Mesothelial cell of epicardium (in vitro differentiated cells): ENCODE measurements at places on chromosomes 13 and 19. TPM values are rescaled to one million over a fixed set of nuclear protein-coding genes. Genes with fewer than 3 reads are reported as not detected.

DNA sequence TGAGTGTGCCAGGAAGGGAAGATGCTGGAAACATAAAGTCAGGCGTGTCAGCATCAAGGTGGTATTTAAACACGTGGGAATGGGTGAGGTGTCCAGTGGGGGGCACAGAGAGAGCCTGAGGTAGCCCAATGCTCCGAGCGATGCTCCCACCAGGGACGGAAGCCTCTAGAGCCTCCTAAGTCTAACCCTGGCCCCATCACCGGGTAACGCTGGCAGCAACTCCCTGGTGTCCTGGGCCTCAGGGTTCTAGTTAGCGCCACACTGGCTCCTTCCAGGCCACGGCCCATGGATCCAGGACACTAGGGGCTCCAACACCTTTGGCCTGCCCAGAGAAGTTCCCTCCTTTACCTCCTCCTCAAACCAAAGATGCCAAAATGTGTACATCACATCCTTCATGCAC lies 65.4 kb downstream of the EPS15L1 start:
- no peak overlapping the region for H3K4me3 ChIP-seq
- no peaks in the 10 kb centered on the region for H3K27me3 ChIP-seq
- no peak for DNase-seq
- H3K36me3 ChIP-seq: peaks cover 37% of the 10 kb centered on the region

DNA sequence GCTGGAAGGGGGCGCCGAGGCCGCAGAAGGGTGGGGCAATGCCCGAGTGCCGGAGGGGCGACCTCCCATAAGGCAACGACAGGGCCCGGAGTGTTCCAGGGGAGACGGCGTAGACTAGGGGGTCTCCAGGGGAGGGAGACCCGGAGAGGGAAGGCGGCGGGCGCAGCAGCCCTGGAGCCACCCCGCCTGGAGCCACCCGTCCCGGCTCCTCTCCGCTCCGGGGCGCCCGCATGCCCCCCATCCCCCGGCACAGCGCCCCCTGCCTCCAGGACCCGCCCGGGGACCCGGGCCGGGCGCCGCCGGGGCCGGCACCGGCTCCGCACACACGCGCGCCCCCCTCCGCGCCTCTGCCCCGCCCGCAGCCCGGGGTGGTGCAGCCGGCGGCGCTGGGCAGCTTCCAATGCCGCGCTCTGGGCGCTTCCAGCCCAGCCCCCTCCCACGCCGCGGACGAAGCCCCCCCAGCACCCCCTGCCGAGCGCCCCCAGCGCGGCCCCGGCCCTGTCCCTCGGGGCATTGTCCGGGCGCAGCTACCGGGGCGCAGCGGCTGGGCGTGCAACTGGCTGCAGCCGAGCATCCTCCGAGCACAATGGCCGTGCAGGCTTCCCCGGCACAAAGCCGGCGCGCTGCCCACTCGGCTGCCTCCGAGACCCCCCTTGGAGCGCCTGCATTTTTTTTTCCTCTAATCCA lies 519 bp downstream of the PTPRS start:
- peak overlapping the region; percentile 78 for H3K4me3 ChIP-seq
- peaks cover 11% of the 10 kb centered on the region for H3K4me1 ChIP-seq
- H3K36me3 ChIP-seq: no peaks in the 10 kb centered on the region
- peak overlapping the region; percentile 47 for H3K27ac ChIP-seq
- DNase-seq: peak; percentile 63
- peaks cover 55% of the 10 kb centered on the region for H3K27me3 ChIP-seq

DNA sequence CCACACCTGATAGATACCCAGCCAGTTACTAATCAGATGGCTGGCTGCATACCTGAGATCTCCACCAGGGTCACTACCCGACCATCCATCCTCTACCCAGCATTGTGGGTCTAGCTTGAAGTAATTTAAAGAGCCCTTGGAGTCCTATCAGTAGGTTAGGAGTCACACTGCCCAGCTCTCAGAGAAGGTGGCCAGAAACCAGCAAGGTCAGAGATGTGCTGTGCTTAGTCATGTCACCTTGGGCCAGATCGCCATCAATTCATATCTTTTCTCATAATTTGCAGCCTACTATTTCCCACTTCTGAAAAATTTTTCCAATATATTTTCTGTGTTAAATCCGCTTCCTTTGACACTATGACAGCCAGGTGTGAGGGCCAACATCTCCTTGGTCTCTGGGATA lies 13.9 kb downstream of the SAMD4B start:
- no peaks in the 10 kb centered on the region for H3K27me3 ChIP-seq
- no peak overlapping the region for H3K4me3 ChIP-seq
- no peaks in the 10 kb centered on the region for H3K4me1 ChIP-seq
- peaks cover 48% of the 10 kb centered on the region for H3K36me3 ChIP-seq

- H3K27me3 ChIP-seq: no peaks in the 10 kb centered on the region
- H3K36me3 ChIP-seq: peaks cover 8% of the 10 kb centered on the region
- DNase-seq: no peak
- no peaks in the 10 kb centered on the region for H3K4me1 ChIP-seq
- H3K4me3 ChIP-seq: no peak overlapping the region
Observed at GRCh38 chr19:56953470-56953869, 112.9 kb upstream of the PEG3 start.

DNA sequence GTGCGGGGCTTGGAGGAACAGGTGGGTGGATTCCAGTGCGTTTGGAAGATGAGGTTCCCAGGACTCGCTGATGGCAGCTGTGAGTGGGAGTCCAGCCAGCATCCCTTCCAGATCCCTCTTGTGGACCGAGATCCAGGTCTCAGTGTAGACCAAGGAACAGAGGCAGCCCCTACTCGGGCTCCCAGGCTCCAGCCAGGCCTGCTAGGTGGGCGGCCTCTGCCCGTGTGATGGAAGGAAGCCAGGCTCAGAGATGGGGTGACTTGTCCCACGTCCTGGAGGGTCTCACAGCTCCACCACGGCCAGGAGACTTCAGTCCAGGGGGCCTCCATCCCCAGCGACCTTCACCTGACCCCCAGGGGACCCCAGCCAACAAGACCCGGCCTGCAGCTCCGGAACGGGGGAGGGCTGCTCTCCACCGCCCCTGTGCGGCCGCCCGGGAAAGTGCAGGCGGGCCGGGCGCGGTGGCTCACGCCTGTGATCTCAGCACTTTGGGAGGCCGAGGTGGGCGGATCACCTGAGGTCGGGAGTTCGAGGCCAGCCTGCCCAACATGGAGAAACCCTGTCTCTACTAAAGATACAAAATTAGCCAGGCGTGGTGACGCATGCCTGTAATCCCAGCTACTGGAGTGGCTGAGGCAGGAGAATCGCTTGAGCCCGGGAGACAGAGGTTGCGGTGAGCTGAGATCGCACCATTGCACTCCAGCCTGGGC lies 729 bp upstream of the MADCAM1 start:
- no peak overlapping the region for H3K4me3 ChIP-seq
- peaks cover 3% of the 10 kb centered on the region for H3K4me1 ChIP-seq
- H3K27me3 ChIP-seq: peaks cover 41% of the 10 kb centered on the region
- no peaks in the 10 kb centered on the region for H3K36me3 ChIP-seq
- no peak overlapping the region for H3K27ac ChIP-seq
- DNase-seq: peak; percentile 66

- no peak for DNase-seq
- H3K4me1 ChIP-seq: peaks cover 9% of the 10 kb centered on the region
- H3K36me3 ChIP-seq: no peaks in the 10 kb centered on the region
- no peak overlapping the region for H3K27ac ChIP-seq
- H3K4me3 ChIP-seq: no peak overlapping the region
Observed at GRCh38 chr19:46791944-46792343, 3.5 kb upstream of the SLC1A5 start.

DNA sequence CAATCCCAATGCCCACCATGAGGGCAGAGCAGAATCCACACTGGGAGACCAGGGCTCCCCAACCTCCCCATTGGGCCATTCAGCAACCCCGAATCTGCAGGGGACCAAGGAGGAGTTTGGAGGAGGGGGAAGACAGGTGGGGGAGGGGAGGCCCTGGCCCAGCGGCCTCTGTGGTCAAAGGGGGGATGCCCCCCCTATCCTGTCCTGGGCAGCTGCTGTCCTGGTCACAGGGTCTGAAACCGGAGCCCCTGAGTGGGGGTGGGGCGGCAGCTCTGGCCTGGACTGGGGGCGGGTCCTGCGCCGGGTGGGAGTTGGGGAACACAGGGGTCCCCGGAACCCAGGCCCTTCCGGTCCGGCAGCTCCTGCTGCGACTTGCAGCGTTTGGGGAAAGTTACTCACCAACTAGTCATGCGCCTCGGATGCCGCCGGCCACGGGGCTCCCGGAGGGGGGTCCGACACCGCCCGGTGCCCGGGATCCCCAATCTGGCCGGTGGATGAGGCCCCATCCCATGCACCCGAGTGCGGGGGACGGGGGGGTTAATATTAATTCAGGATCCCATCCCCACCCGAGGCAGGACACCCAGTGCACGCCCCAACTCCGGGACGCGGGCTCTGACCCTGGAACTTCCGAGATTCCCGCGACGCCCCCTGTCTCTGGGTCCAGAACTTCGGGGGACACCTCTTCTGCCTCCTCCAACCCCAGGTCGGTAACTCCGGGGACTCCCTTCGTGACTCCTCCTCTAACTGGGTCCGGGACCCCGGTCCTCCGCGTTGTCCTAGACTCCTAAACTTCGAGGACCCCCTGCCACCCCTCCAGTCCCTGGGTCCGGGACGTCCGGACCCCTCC lies 872 bp downstream of the HOMER3 start:
- H3K27me3 ChIP-seq: peaks cover 1% of the 10 kb centered on the region
- peak overlapping the region; percentile 89 for H3K4me3 ChIP-seq
- DNase-seq: no peak
- H3K27ac ChIP-seq: peak overlapping the region; percentile 93
- peaks cover 8% of the 10 kb centered on the region for H3K36me3 ChIP-seq
- H3K4me1 ChIP-seq: peaks cover 13% of the 10 kb centered on the region

- no peak for DNase-seq
- peaks cover 5% of the 10 kb centered on the region for H3K4me1 ChIP-seq
- no peaks in the 10 kb centered on the region for H3K36me3 ChIP-seq
- H3K27me3 ChIP-seq: no peaks in the 10 kb centered on the region
Observed at GRCh38 chr13:76043874-76044273, 407.7 kb downstream of the LMO7 start.

GRCh38 chr13:46552303-46552682 lies 677 bp upstream of the LRCH1 start:
- H3K4me3 ChIP-seq: peak overlapping the region; percentile 95
- H3K4me1 ChIP-seq: peaks cover 38% of the 10 kb centered on the region
- no peak for DNase-seq
- H3K36me3 ChIP-seq: no peaks in the 10 kb centered on the region
- H3K27ac ChIP-seq: peak overlapping the region; percentile 93

DNA sequence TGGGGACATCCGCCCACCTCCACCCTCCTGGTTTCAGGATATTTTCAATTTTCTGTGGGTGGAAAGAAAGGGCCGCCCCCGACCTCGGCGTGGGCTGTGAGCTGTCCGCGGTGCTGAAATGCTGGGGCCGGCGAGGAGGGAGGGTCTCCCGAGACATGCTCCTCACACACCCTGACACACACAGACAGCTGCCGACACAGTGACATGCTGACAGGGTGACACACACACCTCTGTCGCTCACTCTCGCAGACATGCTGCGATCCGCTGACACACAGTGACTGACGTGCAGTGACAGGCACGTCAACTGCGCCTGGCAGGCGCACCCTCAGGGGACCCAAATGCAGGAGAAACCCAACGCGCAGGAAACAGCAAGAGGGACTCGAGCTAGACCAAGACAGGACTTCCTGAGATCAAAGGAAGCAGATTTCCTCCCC lies 25.1 kb upstream of the MEIS3 start:
- H3K4me3 ChIP-seq: no peak overlapping the region
- H3K27me3 ChIP-seq: peaks cover 87% of the 10 kb centered on the region
- DNase-seq: peak; percentile 74
- no peaks in the 10 kb centered on the region for H3K36me3 ChIP-seq
- peaks cover 17% of the 10 kb centered on the region for H3K4me1 ChIP-seq

GRCh38 chr19:42250183-42250665 lies 4.7 kb downstream of the ERF start:
- no peaks in the 10 kb centered on the region for H3K27me3 ChIP-seq
- peaks cover 30% of the 10 kb centered on the region for H3K4me1 ChIP-seq
- DNase-seq: no peak
- no peak overlapping the region for H3K4me3 ChIP-seq
- peaks cover 4% of the 10 kb centered on the region for H3K36me3 ChIP-seq

DNA sequence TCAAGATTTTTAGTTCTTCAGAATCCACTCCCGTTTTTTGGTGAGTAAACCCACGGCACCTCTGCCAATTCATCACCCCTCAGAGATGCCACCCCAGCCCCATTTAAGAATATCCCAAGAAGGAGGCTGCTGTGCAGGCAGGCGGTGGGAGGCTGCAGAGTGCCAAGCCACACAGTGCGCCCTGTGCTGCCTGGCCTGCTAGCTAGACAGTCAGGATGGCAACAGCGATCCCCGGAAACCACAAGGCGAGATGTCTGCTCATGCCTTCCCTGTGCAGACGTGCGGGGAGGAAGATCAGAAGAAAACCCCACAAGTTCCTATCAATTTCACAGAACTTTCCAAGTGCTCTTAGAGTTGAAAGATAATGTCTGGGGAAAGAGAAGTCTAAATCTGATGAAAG lies 64.8 kb upstream of the GPR183 start:
- no peak for DNase-seq
- H3K4me1 ChIP-seq: no peaks in the 10 kb centered on the region
- no peak overlapping the region for H3K4me3 ChIP-seq
- H3K27ac ChIP-seq: no peak overlapping the region

GRCh38 chr13:53863520-53863919 lies 834.9 kb downstream of the OLFM4 start:
- no peak overlapping the region for H3K27ac ChIP-seq
- DNase-seq: no peak
- H3K36me3 ChIP-seq: no peaks in the 10 kb centered on the region
- no peaks in the 10 kb centered on the region for H3K4me1 ChIP-seq

DNA sequence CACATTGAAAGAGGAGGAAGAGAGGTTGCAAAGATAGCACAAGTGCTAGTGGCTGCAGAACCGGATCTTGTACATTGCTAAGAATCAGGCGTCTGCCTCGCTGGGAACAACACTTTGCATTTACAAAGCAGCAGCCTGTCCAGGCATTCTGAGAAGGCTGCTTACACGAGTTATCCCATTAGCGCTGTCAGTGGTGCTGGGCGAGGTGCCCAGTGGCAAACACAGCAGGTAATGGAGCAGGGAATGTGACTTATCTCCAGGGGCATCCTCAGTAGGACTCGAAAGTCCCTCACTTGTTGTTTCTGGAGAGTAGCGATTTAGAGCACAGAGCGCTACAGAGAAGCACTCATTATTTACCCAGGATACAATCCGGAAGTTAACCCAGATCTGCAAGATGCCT lies 209.6 kb downstream of the OLFM4 start:
- H3K27ac ChIP-seq: no peak overlapping the region
- no peak overlapping the region for H3K4me3 ChIP-seq
- peaks cover 18% of the 10 kb centered on the region for H3K4me1 ChIP-seq
- peak; percentile 39 for DNase-seq
- no peaks in the 10 kb centered on the region for H3K36me3 ChIP-seq

- DNase-seq: no peak
- H3K36me3 ChIP-seq: no peaks in the 10 kb centered on the region
- peaks cover 3% of the 10 kb centered on the region for H3K27me3 ChIP-seq
- H3K4me1 ChIP-seq: peaks cover 2% of the 10 kb centered on the region
- no peak overlapping the region for H3K4me3 ChIP-seq
Observed at GRCh38 chr13:91724591-91724990, 326.2 kb downstream of the GPC5 start.

GRCh38 chr19:5189318-5189607 lies 151.3 kb downstream of the PTPRS start:
- no peak for DNase-seq
- H3K27ac ChIP-seq: no peak overlapping the region
- H3K36me3 ChIP-seq: no peaks in the 10 kb centered on the region
- peaks cover 10% of the 10 kb centered on the region for H3K4me1 ChIP-seq
- peaks cover 11% of the 10 kb centered on the region for H3K27me3 ChIP-seq
- H3K4me3 ChIP-seq: no peak overlapping the region

Gene FCAR
- total RNA-seq: not detected in 3 replicates

Gene LPAR2
- 84.2 to 93.4 TPM (median 87.1 TPM) in 3 replicates for total RNA-seq

Gene NLRP12
- total RNA-seq: 0.07 to 0.11 TPM in 2 of 3 replicates, not detected in the other

Gene OLFM4
- total RNA-seq: 0.09 TPM in 1 of 3 replicates, not detected in the others

Gene PPP1R15A
- 158 to 170 TPM (median 158 TPM) in 3 replicates for total RNA-seq

Gene ADAT3
- 14.2 to 17.2 TPM (median 15.5 TPM) in 3 replicates for total RNA-seq

Gene LYPD3
- total RNA-seq: 2.6 to 4.4 TPM (median 3.4 TPM) in 3 replicates

Gene TEX29
- total RNA-seq: 0.41 to 0.51 TPM (median 0.45 TPM) in 3 replicates

Gene APOC4
- total RNA-seq: not detected in 3 replicates

Gene PRSS57
- total RNA-seq: not detected in 3 replicates

Gene ANGPTL4
- total RNA-seq: 2.0 to 3.7 TPM (median 3.5 TPM) in 3 replicates

Gene AXL
- 60.0 to 61.0 TPM (median 60.6 TPM) in 3 replicates for total RNA-seq
